ENCODE measurements at places on chromosomes 6 and 20.

DNA sequence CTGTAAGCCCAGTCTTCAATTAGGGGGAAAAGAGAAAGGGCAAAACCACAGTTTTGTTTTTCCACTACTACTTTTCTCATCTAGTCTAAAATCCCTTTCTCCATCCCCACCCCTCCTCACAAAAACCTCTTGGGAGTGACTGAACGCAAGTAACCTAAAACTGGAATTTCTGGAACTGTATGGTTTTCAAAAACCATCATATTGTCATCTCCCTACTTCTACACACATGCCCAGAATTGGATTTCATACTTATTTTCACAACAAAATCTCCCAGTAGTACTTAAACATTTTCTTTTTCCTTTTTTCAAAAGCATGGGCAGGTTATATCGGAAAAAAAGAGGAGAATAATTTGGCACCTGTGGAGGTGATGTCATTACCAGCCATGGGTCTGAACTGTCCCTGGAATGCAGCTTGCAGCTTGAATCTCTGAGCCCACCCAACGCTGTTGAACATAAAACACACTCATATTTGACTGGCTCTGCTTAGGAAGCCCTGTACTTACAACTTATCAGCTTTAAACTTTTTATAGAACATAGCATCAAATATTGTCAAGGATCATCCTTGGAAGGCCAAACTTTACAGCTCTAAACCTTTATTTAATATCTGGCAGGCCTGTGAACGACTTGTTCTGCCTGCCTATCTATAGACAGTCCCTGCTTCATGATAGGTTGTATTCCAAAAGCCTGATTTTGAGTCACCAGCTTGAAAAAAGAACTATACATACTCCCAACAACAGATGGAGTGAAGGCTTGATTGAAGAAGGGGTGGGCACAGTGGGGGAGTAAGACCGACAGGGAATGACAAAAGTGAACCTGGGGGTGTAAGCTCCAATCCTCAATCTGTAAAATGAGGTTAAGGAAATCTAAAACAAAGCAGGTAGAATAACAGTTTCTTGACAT lies 59.3 kb downstream of the EPB41L2 start:
- DNase-seq = no peak

GRCh38 chr6:77177470-77177869 lies 285.8 kb downstream of the HTR1B start:
- DNase-seq = no peak

- DNase-seq = no peak
Observed at GRCh38 chr20:23636182-23636907, 1.4 kb downstream of the CST3 start.

GRCh38 chr6:156801712-156802111 lies 24.5 kb downstream of the ARID1B start:
- no peak for DNase-seq

- no peak for DNase-seq
Observed at GRCh38 chr6:141956046-141956761, 176.5 kb upstream of the GJE1 start.

- DNase-seq = peak; percentile 65
Observed at GRCh38 chr6:144482142-144482541, 197.0 kb downstream of the UTRN start.

- no peak for DNase-seq
Observed at GRCh38 chr20:41379551-41379950, 12.9 kb upstream of the EMILIN3 start.

DNA sequence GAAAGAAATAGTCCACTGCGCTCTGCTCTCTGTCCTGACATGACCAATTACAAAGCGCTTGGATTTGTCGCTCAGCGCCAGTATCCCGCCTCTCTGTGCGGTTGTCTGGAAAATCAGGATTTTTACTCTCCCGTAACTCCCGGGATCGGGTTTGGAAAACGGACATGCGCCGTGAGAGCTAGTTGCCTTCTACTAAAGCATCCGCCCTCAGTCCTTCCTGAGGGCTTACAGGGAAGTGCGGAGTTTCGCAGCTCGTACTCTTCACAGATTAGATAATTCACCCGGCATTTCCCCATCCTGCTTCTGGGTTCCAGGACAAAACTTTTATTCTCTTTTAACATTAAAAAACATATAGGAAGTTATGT lies 427 bp upstream of the MKKS start:
- peak; percentile 97 for DNase-seq

- DNase-seq = no peak
Observed at GRCh38 chr6:151010071-151010470, 144.6 kb downstream of the MTHFD1L start.

All from bronchial epithelial cell (primary cell).